Stimulated activated CD4-positive, alpha-beta T cell treated with anti-CD3 and anti-CD28 coated beads, Interleukin-1b, Interleukin-23, amount 100 ng/mL, for 4 hours (primary cell): ENCODE measurements at places on chromosomes 13 and 19.

DNA sequence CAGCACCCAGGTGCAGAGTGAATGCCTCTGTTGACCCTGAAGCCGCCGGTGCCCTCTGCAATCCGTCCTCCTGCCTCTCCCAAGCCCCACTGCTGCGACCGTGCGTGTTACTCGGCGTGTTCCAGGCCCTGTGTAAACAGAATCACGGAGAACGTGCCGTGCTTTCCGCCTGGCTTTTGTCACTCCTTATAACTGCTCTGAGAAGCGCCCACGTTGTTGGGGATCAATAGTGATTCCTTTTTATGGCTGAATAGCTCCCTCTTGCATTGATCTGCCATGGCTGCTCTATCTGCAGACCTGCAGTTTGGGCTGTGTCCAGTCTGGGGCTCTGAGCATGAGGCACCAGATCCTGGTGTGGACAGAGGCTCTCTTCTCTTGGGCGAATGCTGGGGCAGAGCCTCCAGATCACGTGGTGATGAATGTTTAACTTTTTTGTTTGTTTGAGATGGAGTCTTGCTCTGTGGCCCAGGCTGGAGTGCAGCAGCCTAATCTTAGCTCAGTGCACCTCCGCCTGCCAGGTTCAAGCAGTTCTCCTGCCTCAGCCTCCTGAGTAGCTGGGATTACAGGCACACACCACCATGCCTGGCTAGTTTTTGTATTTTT lies 15.8 kb downstream of the ADPRHL1 start:
- no peak for DNase-seq

- no peak for DNase-seq
Measured at GRCh38 chr19:16678498-16678897, 17.6 kb downstream of the TMEM38A start.

GRCh38 chr13:114222461-114222968 lies 12.2 kb upstream of the CDC16 start:
- DNase-seq: no peak

DNA sequence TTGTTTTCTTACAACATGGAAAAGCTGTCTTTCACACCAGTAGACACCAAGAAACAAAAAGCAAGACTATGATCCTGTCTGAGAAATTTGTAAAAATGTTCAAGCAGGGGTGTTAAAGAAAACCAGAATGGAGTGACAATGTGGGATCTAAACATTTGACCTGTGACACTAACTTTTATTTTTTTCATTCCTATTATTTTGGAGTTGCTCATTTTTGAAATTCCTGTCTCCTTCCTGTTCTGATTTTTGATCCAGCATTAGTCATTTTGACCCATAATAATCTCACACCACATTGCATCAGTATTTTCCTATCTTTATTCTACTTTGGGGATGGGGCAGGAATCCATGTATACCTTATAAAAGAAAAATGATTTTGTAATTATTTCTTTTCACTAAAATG lies 164.2 kb downstream of the DLEU7 start:
- no peak for DNase-seq

- no peak for DNase-seq
Measured at GRCh38 chr13:45575146-45575829, 40.3 kb downstream of the ERICH6B start.

DNA sequence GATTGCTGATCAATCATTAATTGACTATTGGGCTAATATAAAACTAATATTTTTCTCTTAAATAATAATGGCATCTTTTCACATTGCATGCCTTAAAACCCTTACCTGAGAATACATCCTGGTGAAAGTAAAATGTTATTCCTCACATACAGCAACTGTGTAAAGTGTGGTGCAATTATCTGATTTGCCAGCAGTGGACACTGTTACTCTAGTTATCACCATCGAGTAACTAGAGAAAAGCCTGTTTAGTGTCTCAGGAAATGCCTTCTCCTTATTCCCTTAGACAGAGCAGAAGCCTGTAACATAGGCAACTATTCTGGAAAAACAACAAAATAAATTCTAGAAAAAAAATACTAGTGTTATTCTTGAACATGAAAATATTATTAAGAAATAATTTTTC lies 459.8 kb downstream of the FGF14 start:
- no peak for DNase-seq

DNA sequence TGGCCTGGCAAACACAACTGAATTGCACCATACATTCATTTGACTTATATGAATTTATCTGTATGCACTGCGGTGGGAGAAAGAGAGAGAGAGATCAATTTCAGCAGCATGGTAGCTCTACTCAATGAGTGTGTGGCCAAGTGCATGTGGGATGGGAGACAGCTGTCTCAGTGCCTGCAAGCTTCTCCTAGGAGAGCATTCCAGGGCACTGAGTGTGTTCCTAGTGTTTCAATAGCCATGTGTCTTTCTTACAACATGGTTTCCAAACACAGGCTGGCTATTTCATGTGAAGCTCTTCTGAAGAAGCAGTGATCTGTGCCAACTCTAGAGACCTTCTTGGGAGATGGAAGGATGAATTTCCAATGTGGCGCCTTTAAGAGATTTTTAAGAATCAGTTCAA lies 43.5 kb downstream of the NEK5 start:
- DNase-seq: no peak

- DNase-seq: no peak
Measured at GRCh38 chr13:75139291-75139690, 342.7 kb downstream of the TBC1D4 start.

DNA sequence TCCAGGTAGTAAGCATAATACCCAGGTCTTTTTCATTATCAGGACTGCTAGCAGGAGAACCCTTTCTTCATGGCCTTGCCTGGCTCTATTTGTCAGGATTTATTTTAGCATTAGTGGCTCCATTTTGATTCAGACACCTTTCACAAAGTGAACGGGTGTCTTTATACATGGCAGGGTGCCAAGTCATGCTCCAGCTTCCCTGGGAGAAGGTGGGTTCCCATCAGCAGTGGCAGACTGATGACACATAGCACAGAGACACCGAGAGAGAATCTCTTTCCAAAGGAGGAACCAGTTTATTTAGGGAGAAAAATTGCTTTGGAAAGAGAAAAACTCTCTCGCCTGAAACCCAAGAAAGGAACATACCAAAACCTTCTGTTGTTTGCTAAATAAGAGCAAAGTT lies 135.3 kb upstream of the TMTC4 start:
- DNase-seq: no peak

GRCh38 chr13:103062079-103062478 lies 4.1 kb downstream of the SLC10A2 start:
- no peak for DNase-seq
